ENCODE measurements at places on chromosomes 6 and 20.

- no peak for DNase-seq
These were observed 10.6 kb upstream of the CCN5 start for GRCh38 chr20:44704551-44704971.

DNA sequence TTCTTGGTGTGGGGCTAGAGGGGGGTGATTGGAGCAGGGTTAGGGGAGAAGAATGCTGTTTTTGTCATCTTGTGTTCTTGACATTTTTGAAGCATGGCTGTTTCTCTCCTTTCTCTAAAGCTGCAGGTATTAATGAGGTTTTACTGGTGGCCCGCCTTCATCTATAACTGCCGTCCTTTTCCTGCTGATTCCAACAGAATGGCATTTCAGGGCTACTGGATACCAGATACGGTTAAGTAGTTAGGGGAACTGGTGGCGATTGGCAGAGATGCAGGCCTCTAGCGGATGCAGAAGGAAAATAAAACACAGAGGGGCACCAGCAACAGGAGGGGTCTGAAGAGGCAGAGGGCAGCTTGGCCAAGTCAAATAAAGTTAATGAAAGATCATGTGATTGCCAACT is 89.7 kb upstream of the EEF1E1 start:
- no peak for DNase-seq

- no peak for DNase-seq
These were observed 159.6 kb downstream of the TMEM200A start for GRCh38 chr6:130525408-130525807.

DNA sequence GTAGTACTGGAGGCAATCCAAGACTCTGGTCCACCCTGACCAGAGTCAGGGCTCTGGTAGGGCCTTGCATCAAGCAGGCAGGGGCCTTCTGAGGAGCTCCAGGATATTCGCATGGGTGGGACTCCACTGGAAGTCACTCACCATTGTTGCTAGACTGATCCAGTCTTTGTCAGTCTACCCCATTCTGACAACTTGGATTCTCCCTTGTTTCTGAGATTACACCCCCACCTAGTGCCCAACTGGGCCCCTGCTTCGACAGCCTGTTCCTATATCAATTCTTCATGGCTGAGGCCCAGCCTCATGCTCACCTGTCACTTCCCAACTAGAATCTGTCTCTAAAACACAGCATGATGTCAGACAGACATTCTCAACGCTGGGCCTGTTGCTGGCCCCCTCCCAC is 5.2 kb downstream of the SLC35D3 start:
- DNase-seq = no peak

DNA sequence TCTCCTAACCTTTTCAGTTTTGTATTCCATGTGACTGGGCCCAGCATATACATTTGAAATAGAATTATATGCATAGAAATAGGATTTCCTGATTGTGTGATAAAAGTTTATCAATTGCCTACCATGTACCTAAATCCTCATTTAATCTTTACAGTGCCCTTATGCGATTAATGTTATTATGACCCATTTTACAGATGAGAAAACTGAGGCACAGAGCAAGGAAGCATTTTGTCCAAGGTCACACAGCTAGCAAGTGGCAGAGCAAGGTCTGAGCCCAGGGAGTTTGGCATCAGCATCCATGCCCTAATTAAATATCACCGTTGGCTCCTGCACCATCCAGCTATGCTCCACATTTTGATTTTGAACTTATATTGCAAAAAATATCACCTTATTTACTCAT is 28.2 kb upstream of the PAX1 start:
- no peak for DNase-seq

- no peak for DNase-seq
These were observed 206.8 kb upstream of the SMLR1 start for GRCh38 chr6:130620338-130620781.

GRCh38 chr6:91653895-91654294 is 1067.0 kb upstream of the MAP3K7 start:
- no peak for DNase-seq
